T-helper 2 cell (primary cell): ENCODE measurements at places on chromosomes 3 and 15.
A peak's percentile ranks its signal among the peaks of the same experiment; 100 is the strongest.

GRCh38 chr3:52688266-52688665, 2.4 kb downstream of the GNL3 start:
- no peak for DNase-seq

DNA sequence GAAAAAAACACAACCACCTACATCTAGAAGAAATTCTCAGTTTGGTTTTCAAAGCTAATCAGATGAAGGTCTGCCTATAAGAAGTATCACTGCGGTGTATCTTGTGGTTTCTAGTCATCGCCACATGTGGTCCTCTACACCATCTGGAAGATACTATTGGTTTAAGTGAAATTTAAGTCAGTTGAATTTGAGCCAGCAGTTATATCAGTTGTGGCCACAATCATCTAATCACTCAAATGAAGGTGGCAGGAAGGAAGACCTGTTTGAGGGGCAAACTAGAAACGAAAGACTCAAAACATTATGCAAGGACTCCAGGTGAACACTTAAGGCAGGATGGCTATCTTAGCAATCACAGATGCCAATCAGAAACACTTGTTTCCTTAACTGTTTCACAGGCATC, 48.7 kb downstream of the ETV5 start:
- peak; percentile 83 for DNase-seq

DNA sequence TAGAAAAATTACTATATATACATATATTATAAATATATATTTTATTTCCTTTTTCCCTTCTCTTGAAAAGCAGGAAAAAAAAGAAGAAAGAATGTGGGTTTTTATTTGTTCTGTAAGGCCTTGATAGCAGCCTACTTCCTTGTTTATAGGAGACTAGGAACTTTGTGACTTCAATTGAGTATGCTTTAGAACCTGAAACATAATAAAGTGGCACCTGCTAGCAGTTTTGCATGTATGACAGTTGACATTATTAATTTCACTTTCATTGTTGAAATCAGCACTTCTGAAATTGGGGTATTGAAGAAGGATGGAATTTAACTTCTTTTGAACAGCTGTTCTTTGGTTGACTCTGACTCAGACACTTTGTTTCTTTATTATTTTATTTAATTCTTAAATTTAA, 56.9 kb downstream of the GLCE start:
- no peak for DNase-seq

DNA sequence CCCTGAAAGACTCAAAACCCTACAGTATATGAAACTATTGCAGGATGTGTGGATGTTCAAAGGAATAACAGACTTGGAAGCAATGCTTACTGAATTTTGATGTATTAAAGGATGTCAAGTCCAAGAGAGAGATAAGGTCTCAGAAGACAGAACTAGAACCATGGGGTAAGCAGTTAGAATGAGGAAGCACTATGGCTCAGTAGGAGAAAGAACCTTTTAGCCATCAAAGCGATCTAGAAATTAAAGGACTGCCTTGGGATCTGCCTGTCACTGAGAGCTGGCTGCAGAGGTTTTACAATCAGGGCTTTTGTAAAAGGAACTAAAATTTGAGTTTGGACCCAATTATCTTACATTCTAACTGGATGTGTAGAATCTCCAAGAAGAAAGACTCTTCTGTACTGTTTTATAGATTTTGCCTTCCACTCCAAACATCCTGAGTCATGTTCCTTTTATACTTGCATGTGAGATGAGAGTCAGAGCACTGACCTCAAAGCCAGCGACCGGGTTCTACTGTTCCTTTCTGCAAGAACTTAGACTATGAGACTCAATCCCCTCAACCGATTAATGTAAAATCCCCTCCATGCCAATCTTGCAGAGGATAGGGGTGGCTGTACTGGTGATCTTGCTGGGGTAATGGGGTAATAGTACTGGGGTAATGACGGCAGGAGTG, 412.3 kb upstream of the TPRG1 start:
- no peak for DNase-seq

- no peak for DNase-seq
Measured at GRCh38 chr3:12479919-12480427, 4.3 kb upstream of the TSEN2 start.

- no peak for DNase-seq
Measured at GRCh38 chr15:64891561-64891960, 20.1 kb upstream of the ANKDD1A start.

GRCh38 chr3:187002915-187003314, 72.6 kb downstream of the ST6GAL1 start:
- no peak for DNase-seq
